Stimulated activated naive CD4-positive, alpha-beta T cell treated with Interleukin-2 at 50 U/mL for 16 hours (primary cell): ENCODE measurements at places on chromosomes 12 and 14.
A peak's percentile ranks its signal among the peaks of the same experiment; 100 is the strongest.

GRCh38 chr14:33992274-33993007 is 41.6 kb upstream of the EGLN3 start:
- DNase-seq = no peak

DNA sequence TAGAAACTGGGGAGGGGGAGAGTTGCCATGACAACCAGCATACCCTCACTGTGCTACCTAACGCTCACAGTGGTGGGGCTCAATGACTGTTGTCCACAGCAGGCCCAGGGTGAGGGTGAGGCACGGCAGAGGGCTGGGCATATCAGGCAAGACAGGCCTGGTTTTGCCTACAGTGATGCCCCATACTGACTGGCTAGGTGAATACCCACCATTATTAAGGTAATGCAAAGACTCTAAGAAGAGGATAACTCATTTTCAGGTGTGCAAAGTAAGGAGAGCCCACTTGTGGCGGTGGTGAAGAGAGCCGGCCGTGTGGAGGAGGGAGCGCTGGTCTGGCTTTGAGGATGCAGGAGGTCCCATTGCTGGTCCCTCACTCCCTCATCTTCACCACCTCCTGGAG is 422.3 kb downstream of the FUT8 start:
- DNase-seq = no peak

GRCh38 chr14:65211341-65211987 is 109.1 kb upstream of the MAX start:
- no peak for DNase-seq

DNA sequence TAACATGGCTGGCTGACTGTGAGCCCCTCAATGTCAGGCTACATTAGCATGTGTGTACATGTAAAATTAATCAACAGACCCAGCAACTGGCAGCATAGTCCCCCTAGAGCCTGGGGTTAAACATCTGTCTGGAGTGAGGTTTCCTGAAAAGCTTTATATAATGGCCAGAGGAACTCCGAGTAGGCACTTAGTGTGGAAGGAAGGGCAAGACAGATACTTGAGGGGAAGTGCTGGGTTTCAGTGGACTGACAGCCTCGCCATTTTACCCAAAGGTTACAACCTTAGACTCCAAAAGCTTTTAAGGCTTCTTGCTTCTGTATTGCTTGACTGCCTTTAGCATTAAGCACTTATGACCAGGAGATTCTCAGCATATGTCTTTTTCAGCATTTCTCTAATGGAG is 430.8 kb downstream of the FLRT2 start:
- DNase-seq = no peak

GRCh38 chr14:52802597-52802996 is 11.2 kb upstream of the GNPNAT1 start:
- no peak for DNase-seq

DNA sequence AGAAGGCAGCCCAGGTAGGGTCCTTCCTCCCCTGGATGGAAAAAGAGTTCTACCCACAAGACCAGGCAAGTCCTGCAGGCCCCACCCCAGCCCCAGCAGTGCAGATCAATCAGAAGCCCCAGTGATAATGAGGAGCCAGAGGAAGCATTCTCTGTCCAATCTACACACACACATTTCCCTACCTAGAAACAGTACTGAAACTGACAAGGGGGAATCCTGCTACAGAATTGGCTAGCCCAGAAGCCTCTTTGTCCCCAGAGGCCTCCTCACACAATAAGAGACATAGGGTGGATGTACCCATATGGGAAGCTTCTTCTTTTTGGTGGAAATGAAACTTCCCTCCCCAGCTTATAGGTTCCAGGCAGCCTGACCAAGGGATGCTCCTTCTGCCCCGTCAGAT is 9.9 kb downstream of the FSCB start:
- no peak for DNase-seq

- peak; percentile 20 for DNase-seq
Measured at GRCh38 chr14:102525219-102525928, 15.8 kb upstream of the ANKRD9 start.

GRCh38 chr14:32366986-32367385 is 37.9 kb downstream of the AKAP6 start:
- DNase-seq = no peak

DNA sequence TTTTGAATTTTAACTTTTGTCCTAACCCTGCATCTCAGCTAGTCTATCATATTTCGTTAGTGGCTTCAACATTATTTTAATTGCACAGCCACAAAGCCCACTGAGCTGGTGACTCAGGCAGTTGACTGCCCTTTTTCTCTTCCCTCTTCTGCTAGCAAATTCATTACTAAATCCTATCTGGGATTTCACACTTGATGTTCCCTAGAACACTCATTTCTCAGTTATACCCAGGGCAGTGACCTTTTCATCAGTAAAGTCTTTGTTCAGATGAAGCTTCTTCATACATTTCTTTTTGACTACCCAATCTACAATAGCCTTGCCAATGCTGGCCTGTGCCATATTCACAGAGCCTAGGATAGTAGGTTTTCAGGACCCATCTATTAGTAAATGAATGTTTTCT is 107.0 kb downstream of the ATXN7L3B start:
- no peak for DNase-seq

DNA sequence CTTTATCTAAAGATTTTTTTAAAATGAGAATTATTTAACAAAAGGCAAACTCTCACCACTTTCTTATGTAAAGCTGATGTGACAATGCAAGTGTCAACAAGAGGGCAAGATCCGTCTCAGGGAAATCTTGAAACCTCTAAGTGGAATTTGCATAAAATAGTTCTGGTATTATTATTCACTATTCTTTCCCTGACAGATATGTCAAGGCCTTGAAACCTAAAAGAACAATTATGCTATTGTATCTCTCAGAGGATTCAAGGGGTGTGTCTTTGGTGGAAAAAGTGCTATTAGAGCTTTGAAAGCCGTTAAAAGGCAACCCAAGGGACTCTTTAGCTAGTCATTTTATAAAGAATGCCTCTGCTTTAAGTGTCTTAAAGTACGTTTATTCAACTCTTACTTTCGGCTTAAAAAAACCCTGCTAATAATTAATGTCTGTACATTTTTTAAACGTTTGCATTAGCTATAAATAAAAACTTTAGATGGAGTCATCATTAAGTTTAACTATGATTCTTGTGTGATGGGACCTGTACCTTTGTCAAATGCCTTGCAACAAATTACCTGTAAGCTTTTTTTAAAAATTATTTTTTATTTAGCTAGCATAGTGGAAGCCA is 585.5 kb downstream of the VRK1 start:
- no peak for DNase-seq

DNA sequence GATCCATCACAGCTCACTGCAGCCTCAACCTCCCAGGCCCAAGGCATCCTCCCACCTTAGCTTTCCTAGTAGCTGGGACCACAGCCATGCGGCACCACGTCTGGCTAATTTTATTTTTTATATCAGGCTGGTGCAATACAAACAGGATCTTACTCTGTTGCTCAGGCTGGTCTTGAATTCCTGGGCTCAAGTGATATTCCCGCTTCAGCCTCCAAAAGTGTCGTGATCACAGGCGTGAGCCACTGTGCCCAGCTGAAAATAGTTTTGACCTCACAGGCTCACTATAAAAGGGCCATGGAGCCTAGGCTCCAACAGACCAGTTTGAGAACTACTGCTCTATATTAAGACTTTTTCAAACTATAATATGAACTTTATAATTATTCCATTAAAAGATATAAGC is 37.3 kb downstream of the SNX6 start:
- no peak for DNase-seq

GRCh38 chr12:101594700-101595099 is at the start of gene MYBPC1:
MYBPC1 (plus strand) TSS chr12:101594971; CDS start chr12:101595071, 100 bp downstream.
- DNase-seq = no peak

GRCh38 chr12:131370321-131370720 is 340.6 kb upstream of the SFSWAP start:
- no peak for DNase-seq

DNA sequence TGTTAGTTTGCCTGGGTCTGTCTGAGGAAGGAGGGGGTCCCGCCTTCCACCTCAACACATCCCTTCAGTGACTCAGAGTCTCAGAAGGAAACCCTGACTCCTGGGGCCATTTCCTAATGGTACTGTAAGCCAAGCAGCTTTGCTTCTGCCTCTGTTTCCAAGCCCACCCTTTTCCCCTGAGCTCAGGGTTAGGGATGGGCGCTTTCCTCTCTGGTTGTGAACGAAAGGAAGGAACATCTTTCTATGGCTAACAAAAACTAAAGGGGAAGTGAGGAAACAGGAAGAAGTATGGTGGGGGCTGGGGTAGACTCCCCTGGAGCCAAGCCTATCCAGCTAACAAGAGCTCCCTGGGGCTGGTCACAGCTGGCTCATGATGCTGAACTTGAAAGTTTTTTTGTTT is 11.6 kb upstream of the UNC119B start:
- DNase-seq = no peak
